Ecto neural progenitor cell (in vitro differentiated cells): ENCODE measurements at places on chromosomes 6 and 20.
A peak's percentile ranks its signal among the peaks of the same experiment; 100 is the strongest.

DNA sequence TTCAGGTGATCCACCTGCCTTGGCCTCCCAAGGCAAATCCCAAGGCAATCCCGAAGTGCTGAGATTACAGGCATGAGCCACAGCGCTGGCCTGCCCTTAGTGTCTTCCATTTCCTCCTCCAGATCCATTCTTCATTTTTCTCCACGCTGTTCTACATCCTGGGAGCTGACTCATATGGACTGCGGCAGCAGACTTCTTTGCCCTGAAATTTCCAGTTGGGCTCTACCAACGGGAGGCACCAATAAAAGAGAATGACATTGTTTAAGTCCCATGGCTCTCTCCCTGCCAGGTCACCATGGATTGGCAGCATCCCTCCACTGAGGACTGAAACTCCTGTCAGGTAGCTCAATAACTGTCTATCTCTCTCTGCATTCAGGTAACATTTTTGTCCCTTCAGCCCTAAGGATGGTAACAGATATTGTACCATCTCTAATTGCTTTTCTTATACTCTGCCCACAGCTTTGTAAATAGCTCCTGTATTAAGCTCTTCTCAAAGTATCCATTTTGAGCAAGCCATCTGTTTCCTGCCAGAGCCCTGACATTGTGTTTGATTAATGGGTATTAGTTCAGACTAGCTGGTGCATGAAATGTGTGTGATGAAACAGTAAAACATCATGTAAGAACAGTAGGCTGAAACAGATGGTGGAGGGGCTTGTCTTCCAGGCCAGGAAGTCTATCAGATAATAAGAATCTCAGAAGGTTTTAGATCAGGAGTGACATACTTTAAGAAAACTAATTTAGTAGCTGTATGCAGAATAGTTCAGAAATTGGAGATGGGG, 3.6 kb downstream of the TBCC start:
- no peak for DNase-seq

DNA sequence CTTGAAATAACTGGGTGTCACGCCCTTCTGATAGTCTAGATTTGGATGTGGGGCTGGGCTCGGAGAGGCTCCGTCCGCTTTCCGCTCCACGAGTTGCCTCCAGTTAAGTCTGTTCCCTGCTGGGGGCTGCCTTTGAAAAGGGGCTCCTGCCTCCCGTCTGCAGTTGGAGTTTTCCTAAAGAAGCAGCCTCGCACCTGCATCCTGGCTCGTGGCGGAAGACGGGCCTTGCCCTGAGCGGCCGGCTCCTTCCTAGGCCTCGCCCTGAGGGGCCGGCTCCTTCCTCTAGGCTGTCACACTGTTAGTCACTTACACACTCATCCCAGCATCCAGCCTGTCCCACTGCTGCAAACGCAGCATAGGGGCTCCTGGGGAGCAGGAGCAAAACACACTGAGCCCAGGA, 74.4 kb downstream of the SMOC2 start:
- no peak for DNase-seq

DNA sequence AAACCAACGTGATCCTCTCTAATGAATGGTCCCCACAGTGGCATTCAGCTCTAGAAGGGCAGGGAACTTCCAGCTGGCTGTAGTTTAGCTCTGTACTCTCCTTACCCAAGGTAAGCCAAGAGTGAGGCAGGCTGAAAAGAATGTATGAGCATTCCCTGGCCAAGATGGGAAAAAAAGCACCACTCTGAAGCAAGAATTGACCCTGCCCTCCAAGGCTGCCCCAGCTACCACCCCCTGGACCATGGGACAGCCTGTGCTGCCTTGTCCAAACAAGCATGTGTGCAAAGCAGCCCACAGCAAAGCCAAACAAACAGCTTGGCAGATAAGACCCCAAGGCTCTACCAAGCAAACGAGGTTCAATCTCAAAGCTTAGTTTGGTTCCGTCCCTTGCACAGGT, 73.9 kb downstream of the GFOD1 start:
- no peak for DNase-seq

- DNase-seq: no peak
Observed at GRCh38 chr20:25213566-25214425, 18.3 kb downstream of the ENTPD6 start.

DNA sequence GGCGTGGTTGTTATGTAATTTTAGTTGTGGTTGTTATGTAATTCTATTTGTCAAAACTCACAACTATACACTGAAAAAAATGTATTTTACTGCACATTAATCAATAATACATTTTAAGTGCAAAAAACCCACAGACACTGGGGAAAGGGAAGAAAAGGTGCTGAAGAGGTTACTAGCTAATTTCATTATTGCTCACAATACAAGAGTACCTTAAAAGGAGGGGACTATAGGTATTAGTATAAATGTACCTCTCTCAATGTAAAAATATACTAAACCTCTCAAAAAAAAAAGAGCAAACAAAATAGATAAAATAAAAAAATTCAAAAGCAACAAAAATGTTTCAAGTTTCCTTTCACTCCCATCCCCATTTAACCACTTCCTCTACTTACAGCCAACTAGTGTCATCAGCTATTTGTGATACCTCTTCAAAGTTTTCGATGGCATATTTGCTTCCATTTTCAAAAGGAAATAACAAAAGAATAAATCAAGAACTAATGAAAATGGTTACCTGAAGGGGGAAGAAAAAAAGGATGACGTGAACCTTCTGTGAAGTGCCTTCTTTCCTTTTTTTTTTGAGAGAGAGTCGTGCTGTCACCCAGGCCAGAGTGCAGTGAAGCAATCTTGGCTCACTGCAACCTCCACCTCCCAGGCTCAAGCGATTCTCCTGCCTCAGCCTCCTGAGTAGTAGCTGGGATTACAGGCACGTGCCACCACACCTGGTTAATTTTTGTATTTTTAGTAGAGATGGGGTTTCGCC, 30.2 kb downstream of the RANBP9 start:
- no peak for DNase-seq

DNA sequence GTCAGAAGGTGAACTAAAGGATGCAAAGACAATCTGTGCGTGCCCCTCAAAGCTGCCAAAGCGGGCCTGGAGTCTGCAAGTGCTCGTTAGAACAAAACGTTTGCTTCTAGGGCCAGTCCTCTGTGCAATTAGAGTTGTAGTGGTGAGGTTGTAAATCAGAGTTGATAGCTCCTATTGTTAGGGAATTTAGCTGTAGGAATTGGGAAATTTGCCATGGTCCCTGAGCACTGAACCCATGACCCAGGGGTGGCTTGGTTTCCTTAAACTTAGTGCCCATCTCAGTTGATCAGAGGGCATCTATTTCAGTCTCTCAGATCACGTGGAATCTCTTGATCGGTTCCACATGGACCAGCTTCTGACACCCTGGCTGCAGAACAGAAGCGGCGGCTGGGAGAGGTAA, 18.8 kb upstream of the RPS6KA2 start:
- DNase-seq: no peak

DNA sequence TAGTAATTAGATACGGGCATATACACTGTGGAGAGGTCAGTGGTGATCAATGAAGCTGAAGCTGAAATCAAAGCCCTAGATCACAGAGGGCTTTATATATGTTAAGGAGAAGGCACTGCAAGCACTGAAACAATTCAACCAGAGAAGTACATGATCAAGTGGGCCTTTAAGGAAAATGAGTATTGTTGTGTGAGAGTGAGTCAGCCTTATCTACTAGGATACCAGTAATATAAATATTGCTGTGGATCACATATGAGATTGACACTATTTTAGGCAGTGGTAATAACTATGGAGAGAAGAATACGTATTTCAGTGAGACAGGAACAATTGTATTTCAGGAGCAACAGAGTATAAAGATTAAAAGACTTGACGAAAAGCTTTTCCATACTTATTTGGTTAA, 1172.2 kb upstream of the GJE1 start:
- DNase-seq: no peak

- peak; percentile 50 for DNase-seq
Observed at GRCh38 chr6:143449714-143450452, 612 bp downstream of the ADAT2 start.

DNA sequence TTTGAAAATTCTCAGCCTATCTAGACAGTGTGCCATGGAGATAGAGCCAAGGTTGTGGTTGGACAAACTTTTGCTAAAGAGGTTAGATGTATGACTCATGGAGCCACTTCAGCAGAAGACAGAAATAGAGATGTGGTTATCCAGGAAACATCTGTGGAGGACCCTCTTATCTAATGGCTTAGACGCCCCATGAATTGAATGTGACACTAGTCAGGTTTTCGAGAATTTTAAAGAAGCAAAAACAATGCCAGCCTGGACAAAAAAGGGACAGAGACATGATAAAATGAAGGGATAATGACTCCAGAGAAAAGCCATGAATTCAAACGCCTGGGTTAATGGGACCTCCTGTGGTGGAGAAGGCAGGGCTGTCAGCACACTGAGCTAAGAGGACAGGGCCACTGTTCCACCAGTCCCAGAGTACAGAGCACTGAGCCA, 280.5 kb downstream of the CLVS2 start:
- no peak for DNase-seq

DNA sequence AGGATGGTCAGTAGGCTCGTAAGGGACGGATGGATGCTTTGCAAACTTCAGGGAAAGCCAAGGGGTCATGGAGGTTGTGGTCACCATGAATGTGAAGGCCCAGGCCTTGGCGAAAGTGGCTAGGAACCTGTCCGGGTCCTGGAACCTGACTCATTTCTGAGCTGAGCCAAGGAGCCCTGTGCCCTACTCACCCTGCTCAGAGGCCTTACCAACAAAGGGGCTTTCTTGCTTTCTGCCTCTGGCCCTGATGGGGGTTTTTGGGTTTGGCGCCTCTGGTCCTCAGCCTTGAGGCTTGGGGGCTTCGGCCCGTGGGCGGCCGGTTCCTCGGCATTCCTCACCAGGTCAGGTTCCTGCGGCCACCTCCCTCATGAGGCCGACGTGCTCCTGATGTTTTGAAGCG, 155.1 kb downstream of the DTNBP1 start:
- DNase-seq: no peak

DNA sequence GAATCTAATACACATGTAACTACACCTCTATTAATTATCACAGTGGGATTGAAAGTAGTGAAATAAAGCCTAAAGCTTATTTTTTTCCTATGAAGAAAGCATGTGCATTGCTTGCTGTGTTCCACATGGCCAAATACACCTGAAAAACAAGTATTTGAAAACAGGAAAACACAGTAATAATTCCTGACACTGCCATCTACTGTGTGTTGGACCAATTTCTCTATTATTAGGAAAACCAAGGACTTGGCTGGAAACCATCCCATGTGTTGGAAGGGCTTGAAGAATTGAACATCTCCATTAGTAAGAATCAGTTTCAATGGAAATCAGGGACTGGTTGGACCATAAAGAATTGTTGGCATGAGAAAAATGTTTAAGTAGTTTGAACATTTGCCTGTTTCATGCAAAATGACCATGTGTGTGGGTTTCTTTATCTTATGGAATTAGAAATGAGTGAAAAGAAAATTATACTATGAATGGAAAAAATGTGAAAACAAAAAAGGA, 124.1 kb downstream of the PHF3 start:
- no peak for DNase-seq

DNA sequence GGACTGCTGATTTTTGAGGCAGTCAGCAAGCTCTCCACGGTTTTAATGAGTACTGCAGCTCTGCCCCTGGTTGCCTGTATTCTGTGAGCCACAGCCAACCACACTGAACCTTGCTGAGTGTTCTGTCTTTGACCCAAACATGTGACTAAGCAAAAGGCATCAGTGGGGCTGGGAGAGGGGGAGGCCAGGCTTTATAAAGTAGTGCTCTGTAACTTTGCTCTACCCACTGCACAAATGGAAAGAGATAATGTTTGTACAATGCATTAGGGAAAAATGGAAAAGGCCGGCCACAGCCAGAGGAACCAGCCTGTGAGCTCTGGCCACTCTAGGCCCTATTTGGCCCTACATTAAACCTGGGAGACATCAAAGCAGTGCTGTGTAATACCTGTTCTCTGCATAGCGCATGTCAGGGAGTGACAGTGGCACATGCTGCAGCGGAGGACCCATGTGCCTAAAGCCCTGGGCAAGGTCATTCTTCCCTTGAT, 22.0 kb downstream of the KLHL31 start:
- DNase-seq: no peak

DNA sequence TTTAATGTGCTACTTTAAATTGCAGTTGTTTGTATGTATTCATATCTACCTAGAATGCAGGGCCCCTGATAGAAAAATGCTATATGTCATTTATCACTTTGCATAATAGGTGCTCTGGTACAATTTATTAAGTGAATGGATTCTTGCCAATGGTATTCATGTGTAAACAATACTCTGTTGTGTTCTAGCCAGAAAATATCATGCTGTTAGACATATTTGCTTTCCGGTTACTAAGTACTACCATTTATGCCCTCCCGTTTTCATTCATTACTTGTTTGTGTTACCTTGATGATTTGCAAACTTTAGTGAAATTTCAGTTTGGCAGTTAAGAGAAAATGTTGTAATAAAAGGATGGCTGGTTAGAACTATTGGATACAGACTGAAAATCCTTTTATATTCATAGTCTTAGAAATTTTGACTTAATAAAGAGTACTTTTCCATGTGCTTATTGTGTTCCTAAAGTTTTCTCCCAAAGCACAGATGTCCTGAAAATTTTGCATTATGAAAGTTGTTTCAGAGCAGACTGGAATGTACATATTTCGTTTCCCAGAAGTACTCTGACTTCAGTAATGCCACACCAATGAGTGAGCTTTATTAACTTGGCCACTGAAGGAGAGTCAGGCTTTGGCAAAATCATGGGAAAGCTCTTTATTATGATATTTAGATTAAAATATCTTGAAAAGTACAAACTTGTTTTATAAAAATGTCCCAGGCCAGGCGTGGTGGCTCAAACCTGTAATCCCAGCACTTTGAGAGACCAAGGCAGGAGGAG, 31.5 kb downstream of the RPF2 start:
- DNase-seq: no peak

- DNase-seq: no peak
Observed at GRCh38 chr6:8066108-8066507, 1.9 kb upstream of the BLOC1S5 start.

- no peak for DNase-seq
Observed at GRCh38 chr20:61980647-61981583, 84.8 kb downstream of the TAF4 start.

GRCh38 chr6:155411154-155412052, 44.2 kb downstream of the NOX3 start:
- no peak for DNase-seq

- no peak for DNase-seq
Observed at GRCh38 chr20:49853640-49854039, 41.0 kb downstream of the SLC9A8 start.

- DNase-seq: no peak
Observed at GRCh38 chr6:36594816-36595643, 868 bp downstream of the SRSF3 start.

- no peak for DNase-seq
Observed at GRCh38 chr6:122412001-122412400, 12.5 kb downstream of the HSF2 start.

DNA sequence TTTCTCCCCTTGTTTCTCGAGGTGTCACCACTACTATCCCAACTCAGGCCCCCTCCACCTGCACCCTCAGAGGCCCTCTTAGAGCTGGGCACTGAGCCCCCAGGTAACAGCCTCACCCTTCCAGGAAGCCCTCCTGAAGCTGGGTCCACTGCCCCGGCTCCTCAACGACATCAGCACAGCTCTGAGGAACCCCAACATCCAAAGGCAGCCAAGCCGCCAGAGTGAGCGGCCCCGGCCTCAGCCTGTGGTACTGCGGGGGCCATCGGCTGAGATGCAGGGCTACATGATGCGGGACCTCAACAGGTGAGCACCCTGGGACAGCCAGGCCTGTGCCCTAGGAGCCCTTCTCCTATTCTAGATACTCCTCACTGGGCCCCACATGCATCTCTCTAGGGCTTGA, 12.9 kb upstream of the ZBTB9 start:
- no peak for DNase-seq
